ENCODE measurements at places on chromosomes 2 and 18. TPM values are rescaled to one million over a fixed set of nuclear protein-coding genes. Genes with fewer than 3 reads are reported as not detected.

DNA sequence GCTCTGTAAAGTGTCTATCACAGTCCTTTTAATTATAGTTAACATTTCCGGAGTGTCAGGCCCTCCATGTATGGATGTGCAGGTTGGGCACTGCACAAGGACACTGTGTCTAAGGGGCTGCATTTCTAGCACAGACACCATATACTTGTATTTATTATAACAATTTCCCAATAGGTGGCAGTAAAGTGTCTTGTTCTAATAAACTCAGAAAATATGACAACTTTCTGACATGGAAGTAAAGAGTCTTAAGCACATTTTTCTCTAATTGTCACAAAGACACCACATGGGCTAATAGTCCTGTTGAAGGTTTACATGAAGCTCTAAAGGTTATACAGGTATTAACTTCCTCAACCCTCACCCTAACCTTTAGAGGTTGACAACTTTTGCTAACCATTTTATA is 156.6 kb downstream of the DYSF start:
- DNase-seq, result peak; percentile 54

DNA sequence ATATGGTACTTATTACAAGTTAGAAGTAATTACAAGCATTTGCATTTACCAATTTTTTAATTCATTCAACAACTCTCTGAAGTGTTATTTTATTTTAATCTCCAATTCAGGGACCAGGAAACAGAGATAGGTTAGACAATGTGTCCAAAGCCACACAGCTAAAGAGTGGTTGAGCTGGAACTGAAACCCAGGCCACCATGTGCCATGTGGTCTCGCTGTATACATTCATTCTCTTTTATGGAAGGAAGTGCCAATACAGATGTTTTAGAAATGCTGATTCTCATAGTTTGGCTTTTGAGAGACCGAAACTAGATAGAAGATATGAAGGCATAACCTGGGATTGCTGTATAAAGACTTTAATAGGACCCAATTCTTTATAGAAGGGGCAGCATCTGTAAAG is 684.6 kb upstream of the ID2 start:
- no peak for DNase-seq

DNA sequence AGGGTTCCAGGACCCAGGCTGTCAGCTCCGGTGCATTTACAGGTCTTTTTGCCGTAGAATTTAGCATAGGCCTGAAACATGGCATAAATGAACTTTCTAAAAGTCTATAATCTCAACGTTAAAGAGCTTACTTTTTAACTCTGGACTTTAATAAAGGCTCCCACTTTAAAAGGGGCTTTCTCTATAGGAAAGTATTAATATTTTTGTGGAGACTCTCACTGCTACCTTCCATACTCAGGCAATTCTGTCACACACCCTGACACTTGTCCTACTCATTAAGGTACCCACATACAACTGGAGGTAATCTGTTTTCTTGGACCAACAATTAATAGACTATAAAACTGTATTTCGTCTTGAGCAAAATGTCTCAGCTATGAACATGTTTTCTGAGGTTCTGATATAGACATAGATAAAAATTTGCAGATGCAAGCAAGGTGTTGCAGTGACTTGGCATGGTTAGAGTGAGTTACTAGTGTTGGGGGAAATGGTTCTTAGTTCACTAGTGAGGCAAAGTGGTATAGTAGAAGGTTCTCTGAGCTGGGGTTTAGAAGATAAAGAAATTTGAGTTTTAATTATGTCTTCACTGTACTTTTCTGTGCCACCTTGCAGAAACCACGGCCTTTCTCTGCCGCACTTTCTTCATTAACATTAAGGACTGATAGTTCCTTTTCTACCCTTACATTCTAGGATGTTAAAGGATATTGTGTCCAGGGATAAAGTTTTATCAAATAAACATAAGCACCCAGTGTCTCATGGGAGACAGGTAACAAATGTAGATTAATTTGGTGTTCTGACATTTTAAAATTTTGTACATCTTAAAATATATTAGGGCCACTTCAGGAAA is 10.8 kb upstream of the NR4A2 start:
- no peak for DNase-seq

DNA sequence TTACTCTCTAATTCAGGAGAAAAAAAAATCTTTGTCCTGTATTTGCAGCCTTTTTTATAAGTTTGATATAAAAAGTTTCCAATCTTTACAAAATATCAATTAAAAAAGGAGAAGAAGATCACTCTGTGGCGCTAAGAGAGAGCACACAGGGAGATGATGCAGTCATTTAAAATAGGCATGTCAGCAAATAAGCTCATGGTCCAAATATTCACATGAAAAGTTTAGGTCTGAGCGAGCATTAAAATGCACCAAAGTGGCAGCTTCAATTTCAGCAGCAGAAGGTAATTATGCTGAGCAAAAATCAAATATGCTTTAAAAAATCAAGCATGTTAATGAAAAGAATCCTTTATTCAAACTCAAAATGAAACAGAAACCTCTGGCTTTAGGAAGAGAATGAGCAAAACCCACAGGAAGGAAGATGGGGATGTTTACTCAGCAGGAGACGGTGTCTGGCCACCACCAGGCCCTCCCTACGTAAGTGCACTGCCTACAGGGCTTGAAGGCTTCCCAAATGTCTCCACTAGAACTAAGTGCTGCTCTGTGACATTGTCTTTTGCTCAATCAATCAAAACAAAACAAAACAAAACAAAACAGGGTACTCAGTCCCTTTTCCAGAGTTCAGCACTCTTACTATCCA is 120.4 kb downstream of the L3MBTL4 start:
- no peak for DNase-seq

The TLX2 gene
- total RNA-seq, result not detected

The TUBB8B gene
- total RNA-seq, result not detected

The GAREM1 gene
- total RNA-seq, result 2.3 TPM

DNA sequence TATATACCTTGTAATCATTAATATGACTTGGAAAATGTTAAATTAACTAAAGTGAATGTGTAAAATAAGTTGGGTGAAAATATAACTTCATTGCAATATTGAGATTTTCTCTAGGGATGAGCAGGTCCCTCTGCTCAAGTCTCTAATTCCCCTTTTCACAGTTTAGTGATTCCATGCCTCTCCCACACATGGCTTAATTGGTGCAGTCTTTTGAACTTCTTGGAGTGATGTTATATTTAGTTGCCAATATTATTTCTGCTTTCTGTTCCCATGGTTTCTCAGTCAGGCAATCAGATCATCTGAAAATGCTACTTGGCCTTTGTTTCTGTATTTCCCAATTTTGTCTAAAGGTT is 233.7 kb upstream of the SPOPL start:
- DNase-seq, result no peak

DNA sequence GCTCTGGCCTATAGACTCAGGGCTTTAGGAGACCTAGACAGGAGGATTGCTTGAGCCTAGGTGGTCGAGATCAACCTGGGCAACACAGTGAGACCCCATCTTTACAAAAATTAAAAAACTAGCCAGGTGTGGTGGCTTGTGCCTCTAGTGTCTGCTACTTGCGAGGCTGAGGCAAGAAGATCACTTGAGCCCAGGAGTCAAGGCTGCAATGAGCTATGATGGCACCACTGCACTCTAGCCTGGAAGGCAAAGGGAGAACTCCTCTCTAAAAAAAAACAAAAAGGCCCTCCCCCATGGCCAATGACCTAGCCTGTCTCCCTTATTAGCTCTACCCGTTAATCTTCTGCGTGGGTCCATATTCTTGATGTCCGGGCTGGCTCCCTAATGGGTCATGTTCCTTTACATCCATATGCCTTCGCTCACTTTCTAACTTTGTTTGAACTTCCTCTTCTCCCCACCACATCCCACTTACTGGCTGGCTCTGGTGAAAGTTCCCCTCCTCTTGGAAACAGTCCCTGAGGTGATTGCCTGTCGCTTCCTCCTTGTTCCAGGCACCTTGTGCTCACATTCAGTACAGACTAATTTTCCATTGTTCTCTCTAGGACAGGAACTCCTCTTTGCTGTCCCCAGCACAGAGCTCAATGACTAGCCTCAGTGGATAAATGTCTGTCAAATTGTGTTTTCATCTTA is 103.0 kb downstream of the AFF3 start:
- no peak for DNase-seq

DNA sequence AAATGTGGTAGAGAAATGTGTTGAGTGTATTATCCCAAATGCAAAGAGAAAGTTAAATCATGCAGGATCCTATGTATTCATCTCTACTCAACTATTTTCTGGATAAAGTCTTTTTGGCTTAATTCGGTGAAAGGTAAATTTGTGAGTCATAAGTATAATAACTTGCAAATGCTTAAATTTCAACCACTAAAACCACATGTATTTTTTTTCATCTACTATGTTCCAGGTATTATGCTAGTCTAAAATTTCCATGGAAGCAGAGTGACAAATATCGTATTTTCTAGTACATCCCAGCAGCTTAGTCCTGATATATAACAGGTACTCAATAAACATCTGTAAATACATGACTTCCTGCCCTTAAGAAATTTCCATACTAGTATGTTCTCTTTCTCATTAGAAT is 6.2 kb downstream of the ALS2 start:
- peak; percentile 15 for DNase-seq

- no peak for DNase-seq
Observed at GRCh38 chr2:120879431-120880295, 144.0 kb downstream of the GLI2 start.

The CD28 gene
- total RNA-seq, result not detected

GRCh38 chr2:40227210-40227609 is 224.7 kb downstream of the SLC8A1 start:
- DNase-seq, result peak; percentile 37

The GCG gene
- total RNA-seq, result not detected

GRCh38 chr2:56314371-56314770 is 130.6 kb downstream of the CCDC85A start:
- no peak for DNase-seq

The UNC80 gene
- not detected for total RNA-seq

DNA sequence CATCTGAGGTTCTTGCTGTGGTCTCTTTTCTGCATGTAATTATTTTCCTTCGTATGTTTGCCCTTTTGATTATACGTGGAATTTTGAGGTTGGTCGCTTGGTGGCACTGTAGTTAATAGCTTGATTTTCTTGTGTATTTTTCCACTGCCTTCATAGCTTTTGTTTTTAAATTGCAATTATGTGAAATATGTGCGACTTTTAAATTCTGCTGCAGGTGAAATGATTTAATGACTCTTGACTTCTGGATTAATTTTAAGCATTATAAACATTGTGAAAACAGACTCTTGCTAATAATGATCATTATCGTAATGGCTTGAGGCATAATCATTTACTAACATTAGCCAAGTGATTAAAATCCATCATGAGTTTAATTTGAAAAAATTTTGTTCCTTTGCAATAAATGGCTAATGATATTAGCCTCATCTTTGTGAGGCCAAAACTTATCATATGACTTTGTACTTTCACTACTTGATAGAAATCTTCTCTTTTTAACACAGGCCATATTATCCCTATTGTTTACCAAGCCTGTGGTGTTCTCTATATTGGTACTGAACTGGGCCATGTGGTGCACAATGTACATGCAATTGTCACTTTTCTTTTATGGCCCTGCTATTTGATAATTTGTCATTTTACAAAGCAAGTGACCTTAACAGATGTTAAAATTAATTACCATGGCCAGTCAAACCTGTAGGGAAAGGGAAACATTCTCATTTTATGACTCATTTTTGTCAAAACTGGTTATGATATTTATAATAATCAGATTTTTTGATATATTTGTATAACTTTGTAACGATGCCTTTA is 62.8 kb upstream of the NEUROD1 start:
- peak; percentile 73 for DNase-seq

- DNase-seq, result no peak
Observed at GRCh38 chr2:47193607-47194006, 38.5 kb upstream of the STPG4 start.

DNA sequence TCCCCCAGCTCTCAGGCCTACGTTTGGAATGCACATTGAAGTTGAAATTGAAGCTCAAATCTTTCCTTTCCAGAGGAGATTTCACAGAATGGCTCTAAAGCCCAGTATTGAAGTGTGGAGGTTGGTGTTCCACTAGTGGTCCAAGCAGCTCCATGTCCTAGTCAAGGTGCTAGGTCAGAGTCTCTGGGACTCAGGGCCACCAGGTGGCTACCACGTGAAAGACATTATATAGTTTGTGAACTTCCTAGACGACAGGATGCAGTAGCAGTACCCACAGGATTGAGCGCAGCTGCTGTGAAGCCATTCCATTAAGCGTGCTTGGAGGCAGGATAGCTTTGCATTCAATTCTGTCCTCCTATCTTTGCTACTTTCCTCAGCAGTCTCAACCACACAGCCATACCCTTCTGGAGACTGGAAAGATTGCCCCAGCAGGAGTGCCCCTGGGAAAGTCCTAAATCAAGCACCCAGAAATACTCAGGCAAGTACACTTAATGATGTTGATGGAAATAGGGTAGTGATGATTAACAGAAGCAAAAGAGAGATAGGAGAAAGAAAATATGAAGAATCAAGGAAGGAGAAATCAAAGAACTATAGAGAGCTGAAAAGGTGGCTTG is 4.7 kb upstream of the TGFA start:
- no peak for DNase-seq

DNA sequence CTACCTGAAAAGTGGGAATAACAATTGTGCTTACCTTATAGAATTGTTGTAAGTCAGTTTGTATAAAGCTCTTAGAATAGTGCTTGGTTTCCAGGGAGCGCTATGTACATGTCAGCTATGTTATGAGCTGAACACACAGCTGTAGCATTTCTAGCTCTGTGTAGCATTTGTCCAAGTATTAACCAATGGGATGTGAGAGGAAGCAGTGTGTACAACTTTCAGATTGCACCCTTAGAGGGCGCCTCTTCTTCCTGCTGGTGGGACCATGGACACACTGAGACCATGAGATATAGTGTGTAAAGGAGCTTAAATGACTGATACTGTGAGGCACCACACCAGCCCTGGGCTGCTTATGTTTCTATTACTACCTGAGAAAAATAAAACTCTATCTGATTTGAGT is 380.2 kb downstream of the LNPK start:
- DNase-seq, result no peak

The CENPA gene
- 7.7 TPM for total RNA-seq

The NAT8 gene
- total RNA-seq, result not detected

DNA sequence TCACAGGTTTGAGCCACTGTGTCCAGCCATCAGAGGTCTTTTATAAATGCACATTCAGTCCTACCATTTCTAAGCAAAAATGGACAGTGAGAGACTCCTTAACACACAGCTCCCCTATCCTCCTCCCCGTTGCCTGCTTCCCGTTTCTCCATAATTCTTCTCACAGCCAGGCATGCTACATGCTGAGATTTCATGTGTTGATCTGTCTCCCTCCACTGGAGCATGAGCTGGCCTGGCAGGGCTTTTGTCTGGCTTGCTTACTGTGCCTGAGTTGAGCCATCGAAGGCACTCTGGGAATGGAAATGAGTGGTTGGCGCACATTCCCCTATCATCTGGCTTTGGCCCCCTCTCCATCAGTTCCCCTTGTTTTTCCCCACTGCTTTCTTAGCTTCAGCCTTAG is 413.5 kb downstream of the PTPRM start:
- no peak for DNase-seq

GRCh38 chr2:226885769-226886435 is 50.0 kb downstream of the RHBDD1 start:
- peak; percentile 17 for DNase-seq

GRCh38 chr18:420661-421246 is 79.7 kb downstream of the COLEC12 start:
- no peak for DNase-seq

GRCh38 chr2:124333784-124334183 is 308.7 kb downstream of the CNTNAP5 start:
- no peak for DNase-seq

GRCh38 chr2:201953880-201954279 is 79.8 kb upstream of the FZD7 start:
- DNase-seq, result no peak

Measured in IMR-90 (cell line).